Pancreas (tissue), 10 donors: ENCODE measurements at places on chromosomes 1 and 21. TPM values are rescaled to one million over a fixed set of nuclear protein-coding genes. Genes with fewer than 3 reads are reported as not detected.

DNA sequence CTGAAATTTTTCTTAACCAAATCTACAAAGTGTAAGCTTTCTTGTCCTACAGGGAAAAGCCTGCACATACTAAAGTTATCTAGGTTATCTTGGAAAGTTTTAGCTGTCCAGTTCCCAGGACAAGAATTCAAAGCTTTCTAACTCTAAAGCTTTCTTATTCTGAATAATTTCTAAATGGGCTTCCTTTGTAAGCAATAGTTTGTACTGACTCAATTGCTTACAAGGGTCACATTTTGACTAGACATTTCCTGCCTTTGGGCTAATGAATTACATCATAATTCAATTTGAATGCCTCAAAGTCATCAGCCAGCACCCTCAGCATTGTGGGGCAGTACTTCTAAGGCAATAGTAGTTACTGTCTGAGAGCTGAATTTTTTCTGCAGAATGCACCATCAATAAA is 223.0 kb downstream of the LTN1 start:
- no peak overlapping the region for H3K27ac ChIP-seq
- H3K27me3 ChIP-seq, result no peaks in the 10 kb centered on the region
- no peaks in the 10 kb centered on the region for H3K36me3 ChIP-seq
- H3K4me3 ChIP-seq, result no peak overlapping the region

GRCh38 chr1:201024625-201024998 is 1.1 kb upstream of the KIF21B start:
- no peaks in the 10 kb centered on the region for H3K36me3 ChIP-seq
- H3K27ac ChIP-seq, result no peak overlapping the region
- peaks cover 4% of the 10 kb centered on the region for H3K4me1 ChIP-seq
- no peak for DNase-seq
- no peak overlapping the region for H3K4me3 ChIP-seq

DNA sequence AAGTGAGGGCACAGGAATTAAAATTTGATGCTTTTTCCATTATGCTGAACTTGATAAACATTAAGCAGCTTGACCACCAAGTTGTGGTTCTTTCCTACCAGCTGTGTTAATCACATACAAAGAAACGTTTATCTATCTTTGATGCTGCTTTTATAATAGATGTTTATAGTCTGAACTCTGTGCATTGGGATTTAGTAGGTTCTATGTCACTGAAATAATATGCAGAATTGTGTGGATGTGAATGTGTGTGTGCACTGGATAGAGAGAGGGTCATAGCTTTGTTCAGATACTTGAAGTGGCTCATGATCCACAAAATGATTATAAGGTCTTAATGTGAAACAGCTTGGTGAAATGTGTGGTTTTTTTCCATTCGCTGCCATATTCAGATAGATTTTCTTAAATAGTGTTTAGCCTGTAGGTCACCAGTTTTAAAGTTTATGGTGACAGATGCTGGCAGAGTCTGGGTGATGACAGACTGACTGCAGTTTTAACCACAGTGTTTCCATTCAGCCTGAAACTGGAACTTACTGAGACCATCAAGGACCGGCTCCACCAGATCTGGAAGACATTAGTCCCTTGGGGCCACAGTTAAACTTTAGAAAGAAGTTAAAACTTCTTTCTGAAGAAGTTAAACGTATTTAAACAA is 10.2 kb downstream of the DDI2 start:
- H3K27ac ChIP-seq, result no peak overlapping the region
- no peak for DNase-seq
- peaks cover 13% of the 10 kb centered on the region for H3K4me1 ChIP-seq
- H3K27me3 ChIP-seq, result no peaks in the 10 kb centered on the region
- no peak overlapping the region for H3K4me3 ChIP-seq

GRCh38 chr1:228487336-228488124 is at the start of gene RNF187:
Gene RNF187 (plus strand): TSS chr1:228487382.
- no peaks in the 10 kb centered on the region for H3K27me3 ChIP-seq
- DNase-seq, result peak; percentile 98
- peaks cover 22% of the 10 kb centered on the region for H3K4me1 ChIP-seq
- peak within 1 kb of the TSS; percentile 100 for H3K27ac ChIP-seq

DNA sequence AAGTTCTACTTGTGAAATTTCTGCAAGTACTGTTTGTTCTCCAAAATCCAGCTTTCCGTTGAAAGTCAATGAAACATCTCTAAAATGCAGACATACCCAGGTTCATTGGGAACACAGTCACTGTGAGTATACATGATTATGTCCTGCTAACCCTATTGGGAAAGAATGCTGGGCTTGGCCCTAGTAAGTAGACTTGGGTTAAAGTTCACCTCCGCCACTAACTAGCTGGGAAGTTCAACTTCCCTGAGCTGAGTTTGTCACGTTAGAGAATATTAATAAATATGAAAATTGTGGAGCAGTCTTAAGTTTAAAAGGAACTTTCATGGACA is 10.5 kb upstream of the PGD start:
- no peak for DNase-seq
- peaks cover 7% of the 10 kb centered on the region for H3K4me1 ChIP-seq
- H3K36me3 ChIP-seq, result no peaks in the 10 kb centered on the region
- H3K27ac ChIP-seq, result no peak overlapping the region

DNA sequence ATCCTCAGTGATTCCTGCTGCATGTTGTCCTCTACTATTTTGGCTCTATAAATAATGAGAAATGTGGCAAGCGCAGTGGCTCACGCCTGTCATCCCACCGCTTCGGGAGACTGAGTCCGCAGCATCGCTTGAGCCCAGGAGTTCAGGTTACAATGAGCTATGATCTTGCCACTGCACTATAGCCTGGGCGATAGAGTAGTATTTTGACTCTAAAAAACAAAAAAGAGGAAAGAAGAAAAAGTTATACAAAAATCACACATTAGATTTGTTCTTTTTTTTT is 756 bp upstream of the SLC25A44 start:
- no peaks in the 10 kb centered on the region for H3K36me3 ChIP-seq
- peak overlapping the region; percentile 72 for H3K4me3 ChIP-seq
- peaks cover 7% of the 10 kb centered on the region for H3K4me1 ChIP-seq

DNA sequence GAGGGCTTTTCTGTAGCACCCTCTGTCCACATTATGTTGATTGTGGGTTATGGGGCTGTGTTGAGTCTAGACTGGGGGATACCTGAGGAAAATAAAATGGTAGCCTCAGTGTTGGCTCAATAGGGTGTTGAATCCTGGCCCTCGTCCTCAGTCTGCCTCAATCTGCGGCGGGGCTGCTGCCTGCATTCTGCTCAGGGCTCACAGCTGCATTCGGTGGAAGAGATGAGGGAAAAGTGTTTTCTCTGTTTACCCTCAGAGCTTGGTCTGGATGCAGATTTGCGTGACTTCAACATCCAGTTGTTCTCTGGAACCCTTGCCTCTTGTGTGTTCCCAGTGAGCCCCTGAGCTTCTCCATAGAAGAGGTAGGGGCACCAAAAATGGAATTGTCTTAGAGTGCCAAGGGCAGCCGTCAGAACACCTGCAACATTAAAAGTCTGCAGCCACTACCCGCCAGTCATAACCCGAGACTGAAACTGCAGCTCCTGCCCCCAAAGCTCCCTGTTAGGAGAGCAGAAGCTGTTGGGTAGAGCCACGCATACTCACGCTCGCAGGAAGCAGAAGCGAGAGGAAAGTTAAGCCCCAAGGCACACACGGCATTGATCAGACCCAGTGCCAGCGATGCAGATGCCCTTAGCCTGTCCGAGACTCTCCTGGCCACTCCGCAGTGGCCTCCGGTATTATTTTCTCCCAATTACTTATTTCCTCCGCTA is 215.3 kb upstream of the C1orf174 start:
- no peaks in the 10 kb centered on the region for H3K36me3 ChIP-seq
- H3K4me1 ChIP-seq, result no peaks in the 10 kb centered on the region
- H3K27ac ChIP-seq, result no peak overlapping the region
- DNase-seq, result no peak
- H3K27me3 ChIP-seq, result no peaks in the 10 kb centered on the region

DNA sequence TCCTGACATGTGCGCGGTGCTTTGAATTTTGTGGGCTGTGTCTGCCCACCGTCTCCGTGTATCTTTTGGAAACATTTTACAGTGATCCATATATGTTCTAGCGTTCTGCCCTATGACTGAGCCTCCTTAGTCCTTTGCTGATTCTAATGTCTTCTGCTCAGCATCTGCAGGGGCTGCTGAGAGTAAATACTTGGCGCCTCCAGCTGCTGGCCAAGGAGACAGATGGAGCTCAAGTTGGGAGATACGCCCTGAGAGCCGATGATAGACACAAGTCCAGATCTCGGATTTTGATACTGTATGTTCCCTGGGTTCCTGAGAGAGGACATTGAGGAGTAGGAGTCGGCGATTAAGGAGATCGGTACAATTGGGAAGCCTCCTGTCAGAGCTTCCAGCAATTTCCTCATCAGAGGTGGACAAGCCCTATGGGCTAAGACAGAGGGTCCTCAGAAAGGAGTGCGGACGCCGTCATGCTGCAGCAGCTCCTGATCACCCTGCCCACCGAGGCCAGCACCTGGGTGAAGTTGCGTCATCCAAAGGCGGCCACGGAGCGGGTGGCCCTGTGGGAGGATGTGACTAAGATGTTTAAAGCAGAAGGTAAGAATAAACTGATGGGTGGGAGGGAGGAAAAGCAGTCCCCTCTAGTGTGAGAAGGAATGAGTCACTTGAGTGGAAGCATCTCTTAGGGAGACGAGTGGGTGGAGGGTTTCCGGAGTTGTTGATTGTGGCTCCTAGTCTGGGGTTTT is 390 bp downstream of the ZFP69B start:
- DNase-seq, result peak; percentile 55
- peak overlapping the region; percentile 74 for H3K4me3 ChIP-seq
- H3K4me1 ChIP-seq, result no peaks in the 10 kb centered on the region
- H3K27me3 ChIP-seq, result no peaks in the 10 kb centered on the region

- H3K27me3 ChIP-seq, result no peaks in the 10 kb centered on the region
- H3K4me1 ChIP-seq, result peaks cover 52% of the 10 kb centered on the region
- H3K4me3 ChIP-seq, result no peak overlapping the region
- no peaks in the 10 kb centered on the region for H3K36me3 ChIP-seq
Observed at GRCh38 chr1:12479311-12479710, 138.7 kb downstream of the DHRS3 start.

- no peaks in the 10 kb centered on the region for H3K36me3 ChIP-seq
- DNase-seq, result no peak
- no peaks in the 10 kb centered on the region for H3K4me1 ChIP-seq
- H3K27me3 ChIP-seq, result no peaks in the 10 kb centered on the region
- no peak overlapping the region for H3K4me3 ChIP-seq
- no peak overlapping the region for H3K27ac ChIP-seq
Observed at GRCh38 chr1:243449373-243449772, 193.5 kb downstream of the SDCCAG8 start.

DNA sequence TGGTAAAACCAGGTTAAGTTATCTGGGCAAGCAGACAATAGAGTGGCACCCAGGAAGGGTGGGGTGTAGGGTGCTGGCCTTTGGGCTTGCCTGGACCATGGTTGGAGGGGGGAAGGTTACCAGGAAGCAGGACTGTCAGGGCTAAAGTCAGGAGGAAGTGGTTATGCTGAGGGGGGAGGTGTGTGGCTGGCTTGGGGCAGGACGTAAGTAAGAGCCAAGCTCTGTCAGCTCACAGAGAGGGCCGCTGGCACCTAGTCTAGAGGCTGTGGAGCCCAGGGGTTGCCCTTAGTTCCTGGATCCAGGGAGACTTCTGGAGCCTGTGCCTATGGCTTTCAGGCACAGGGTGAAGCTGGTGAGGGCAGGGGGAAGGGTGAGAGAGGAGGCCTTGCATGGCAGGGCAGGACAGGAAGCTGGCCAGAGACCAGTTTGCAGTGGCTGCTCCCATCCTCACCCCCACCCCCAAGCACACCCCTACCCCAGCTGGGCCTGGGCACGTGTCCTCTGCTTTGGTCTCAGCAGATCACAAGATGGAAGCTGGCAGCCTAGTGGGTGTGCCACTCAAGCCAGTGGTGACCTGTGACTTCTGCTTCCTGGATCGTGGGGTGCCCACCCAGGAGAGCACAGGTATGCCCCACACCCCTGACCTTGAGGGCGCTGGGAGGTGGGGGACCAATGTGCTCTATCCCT is 20.5 kb upstream of the SMYD3 start:
- no peaks in the 10 kb centered on the region for H3K27me3 ChIP-seq

DNA sequence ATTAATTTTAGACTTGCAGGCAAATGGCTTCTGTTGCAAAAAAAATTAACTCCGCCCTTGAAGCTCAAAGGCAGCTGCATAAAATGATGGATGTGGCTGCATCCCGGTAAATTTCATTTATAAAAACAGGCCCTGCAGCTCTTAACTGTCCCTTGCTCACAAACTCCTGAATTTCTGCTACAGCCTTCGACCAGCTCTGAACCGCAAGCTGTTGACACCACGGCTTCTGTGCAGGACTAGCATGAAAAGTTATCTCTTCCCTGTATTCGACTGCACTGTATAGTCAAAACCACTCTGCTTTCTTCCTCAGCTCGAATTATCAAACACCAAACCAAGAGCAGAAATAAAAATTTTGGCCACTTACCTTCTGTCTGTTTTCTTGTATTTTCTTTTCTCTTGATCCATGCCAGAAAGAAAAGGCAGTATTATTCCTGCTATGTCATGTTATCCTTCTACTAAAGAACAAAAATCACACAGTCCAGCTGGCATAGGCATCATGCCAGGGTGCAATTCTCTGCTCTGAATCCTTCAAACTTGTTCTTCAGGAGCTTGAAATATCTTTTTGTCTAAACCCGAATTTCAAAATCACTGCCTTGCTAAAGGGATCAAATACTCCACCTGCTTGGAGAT is 195.5 kb upstream of the NCAM2 start:
- no peak overlapping the region for H3K4me3 ChIP-seq
- no peak overlapping the region for H3K27ac ChIP-seq
- H3K4me1 ChIP-seq, result no peaks in the 10 kb centered on the region
- DNase-seq, result no peak
- no peaks in the 10 kb centered on the region for H3K36me3 ChIP-seq

The PPP1R8 gene
- total RNA-seq, result 14.3 TPM

The EFNA4 gene
- total RNA-seq, result 2.4 TPM

The RCOR3 gene
- total RNA-seq, result 34.6 TPM

The LYPLAL1 gene
- total RNA-seq, result 22.9 TPM

The CD247 gene
- 0.78 TPM for total RNA-seq

The NR5A2 gene
- 77.8 TPM for total RNA-seq

The OR2AK2 gene
- not detected for total RNA-seq

The GBP7 gene
- total RNA-seq, result 0.09 TPM

The ATAD3C gene
- 4.1 TPM for total RNA-seq

The SLC25A34 gene
- total RNA-seq, result 1.9 TPM
